Pulmonary artery endothelial cell (primary cell): ENCODE measurements at places on chromosomes 6 and 20. TPM values are rescaled to one million over a fixed set of nuclear protein-coding genes. Genes with fewer than 3 reads are reported as not detected.

CCN6 gene
- 0.07 TPM in 1 of 2 replicates, not detected in the other for total RNA-seq

SSTR4 gene
- total RNA-seq: not detected in 2 replicates

ANKRD66 gene
- total RNA-seq: not detected in 2 replicates

SYNDIG1 gene
- total RNA-seq: not detected in 2 replicates

TGM3 gene
- not detected in 2 replicates for total RNA-seq

DNMT3B gene
- total RNA-seq: 4.0 and 4.9 TPM in 2 replicates

LCA5 gene
- 4.3 and 6.1 TPM in 2 replicates for total RNA-seq

NR2E1 gene
- not detected in 2 replicates for total RNA-seq

TRIM38 gene
- total RNA-seq: 8.0 and 9.4 TPM in 2 replicates

CBLN4 gene
- not detected in 2 replicates for total RNA-seq

GNRH2 gene
- 0.21 TPM in 1 of 2 replicates, not detected in the other for total RNA-seq

RIMS4 gene
- total RNA-seq: not detected in 2 replicates

FILIP1 gene
- total RNA-seq: 2.3 and 10.5 TPM in 2 replicates

MEP1A gene
- total RNA-seq: not detected in 2 replicates

FAM217A gene
- total RNA-seq: not detected in 2 replicates

MAP1LC3A gene
- 17.5 and 22.0 TPM in 2 replicates for total RNA-seq

TINAG gene
- not detected in 2 replicates for total RNA-seq
